Daoy (cell line): ENCODE measurements at places on chromosomes 1 and 21. TPM values are rescaled to one million over a fixed set of nuclear protein-coding genes. Genes with fewer than 3 reads are reported as not detected.

DNA sequence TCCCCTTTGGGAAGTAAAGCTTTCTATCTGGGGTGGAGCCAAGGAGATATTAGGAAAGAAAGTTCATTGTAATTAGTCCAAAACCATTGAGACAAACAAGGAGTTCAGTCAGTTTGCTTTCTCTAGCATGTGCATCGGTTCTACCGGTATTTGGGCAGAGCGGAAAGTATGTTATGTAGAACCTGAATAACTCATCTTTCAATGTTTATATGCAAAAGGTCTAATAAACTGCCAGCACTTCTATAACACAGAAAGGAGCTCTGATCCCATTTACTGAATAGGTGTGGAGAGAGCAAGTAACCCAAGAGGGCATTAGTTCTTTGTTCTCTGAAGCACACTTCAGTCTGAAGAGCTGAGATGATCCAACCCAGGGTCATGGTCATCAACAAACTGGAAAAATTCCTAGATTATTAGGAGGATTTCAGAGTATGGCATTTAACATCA, 3.5 kb downstream of the TGFB2 start:
- no peak for DNase-seq

DNA sequence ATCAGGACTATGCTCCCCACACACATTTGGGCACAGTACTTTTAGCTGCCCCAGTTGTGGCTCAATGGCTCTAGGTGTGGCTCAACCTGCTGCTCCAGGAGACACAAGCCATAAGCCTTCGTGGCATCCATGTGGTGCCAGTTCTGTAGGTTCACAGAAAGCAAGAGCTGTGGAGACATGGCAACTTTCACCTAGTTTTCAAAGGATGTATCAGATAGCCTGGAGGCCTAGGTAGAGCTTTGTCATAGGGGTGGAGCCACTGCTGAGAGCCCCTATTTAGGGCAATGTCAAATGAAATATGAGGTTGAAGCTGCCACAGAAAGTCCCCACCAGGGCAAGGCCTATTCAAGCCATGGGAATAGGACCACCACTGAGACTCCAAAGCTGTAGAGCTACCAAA, 210.5 kb downstream of the LMO4 start:
- no peak for DNase-seq

DNA sequence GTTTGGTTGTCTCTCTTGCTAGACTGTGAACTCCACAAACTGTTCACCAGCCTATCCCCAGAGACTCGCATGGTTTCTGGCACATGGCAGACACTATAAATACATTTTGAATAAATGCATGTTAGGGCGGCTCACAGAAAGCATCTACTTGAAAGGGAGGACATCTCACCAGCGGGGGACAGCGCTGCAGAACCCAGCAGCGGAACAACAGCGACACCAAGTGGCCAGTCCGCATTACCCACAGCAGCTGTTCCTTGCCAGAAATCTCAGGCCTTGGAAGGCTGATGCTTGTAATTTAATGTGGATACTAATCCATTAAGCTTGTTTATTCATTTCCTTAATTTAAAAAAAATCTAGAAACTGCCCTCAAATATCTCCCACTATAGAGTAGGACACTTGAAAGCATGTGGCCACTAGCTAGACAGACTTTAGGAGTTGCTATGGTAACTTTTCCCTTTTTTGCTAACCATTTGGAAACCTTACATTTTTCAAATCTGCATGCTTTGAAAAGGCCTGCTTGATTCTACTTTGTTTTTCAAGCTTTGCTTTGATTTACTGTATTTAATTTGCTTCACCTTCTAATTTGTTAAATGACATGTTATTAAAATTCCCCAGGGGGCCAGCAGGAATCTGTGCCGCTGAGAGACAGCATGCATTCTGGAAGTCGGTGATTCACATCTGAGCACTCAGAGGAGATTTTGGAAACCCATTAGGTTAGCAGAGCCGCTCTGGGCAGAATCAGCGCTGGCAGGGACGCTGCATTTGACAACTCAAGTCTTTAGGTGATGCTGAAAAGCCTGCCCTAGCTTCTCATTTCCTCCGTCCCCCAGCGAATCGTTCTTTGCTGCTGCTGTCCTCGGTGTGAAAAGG, 63.5 kb upstream of the SSX2IP start:
- peak; percentile 86 for DNase-seq

- no peak for DNase-seq
Observed at GRCh38 chr1:236201786-236202185, 59.4 kb downstream of the GPR137B start.

DNA sequence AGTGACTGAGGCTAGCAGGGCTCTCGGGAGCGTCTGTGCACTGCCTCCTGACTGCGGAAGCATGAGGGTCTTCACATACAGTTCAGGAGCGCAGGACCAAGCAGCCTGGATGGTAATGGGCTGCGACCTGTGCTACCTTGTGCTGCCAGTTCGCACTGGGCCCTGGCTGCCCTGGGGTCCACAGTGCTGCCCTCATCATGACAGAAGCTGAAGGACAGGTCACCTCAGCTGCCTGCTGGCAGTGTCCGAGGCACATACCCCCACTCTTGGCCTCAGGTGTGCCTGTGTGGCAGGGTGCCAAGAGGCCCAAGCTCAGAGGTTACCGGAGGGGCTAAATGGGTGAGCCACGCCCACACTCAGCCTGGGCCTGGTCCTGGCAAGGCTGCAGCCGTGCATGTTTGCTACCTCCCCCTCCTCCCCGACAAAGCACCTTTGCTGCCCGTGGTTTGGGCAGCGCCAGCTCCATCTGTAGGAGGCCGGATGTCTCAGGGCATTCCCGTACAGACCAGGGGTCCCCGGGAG, 4.4 kb downstream of the JMJD4 start:
- DNase-seq: no peak

DNA sequence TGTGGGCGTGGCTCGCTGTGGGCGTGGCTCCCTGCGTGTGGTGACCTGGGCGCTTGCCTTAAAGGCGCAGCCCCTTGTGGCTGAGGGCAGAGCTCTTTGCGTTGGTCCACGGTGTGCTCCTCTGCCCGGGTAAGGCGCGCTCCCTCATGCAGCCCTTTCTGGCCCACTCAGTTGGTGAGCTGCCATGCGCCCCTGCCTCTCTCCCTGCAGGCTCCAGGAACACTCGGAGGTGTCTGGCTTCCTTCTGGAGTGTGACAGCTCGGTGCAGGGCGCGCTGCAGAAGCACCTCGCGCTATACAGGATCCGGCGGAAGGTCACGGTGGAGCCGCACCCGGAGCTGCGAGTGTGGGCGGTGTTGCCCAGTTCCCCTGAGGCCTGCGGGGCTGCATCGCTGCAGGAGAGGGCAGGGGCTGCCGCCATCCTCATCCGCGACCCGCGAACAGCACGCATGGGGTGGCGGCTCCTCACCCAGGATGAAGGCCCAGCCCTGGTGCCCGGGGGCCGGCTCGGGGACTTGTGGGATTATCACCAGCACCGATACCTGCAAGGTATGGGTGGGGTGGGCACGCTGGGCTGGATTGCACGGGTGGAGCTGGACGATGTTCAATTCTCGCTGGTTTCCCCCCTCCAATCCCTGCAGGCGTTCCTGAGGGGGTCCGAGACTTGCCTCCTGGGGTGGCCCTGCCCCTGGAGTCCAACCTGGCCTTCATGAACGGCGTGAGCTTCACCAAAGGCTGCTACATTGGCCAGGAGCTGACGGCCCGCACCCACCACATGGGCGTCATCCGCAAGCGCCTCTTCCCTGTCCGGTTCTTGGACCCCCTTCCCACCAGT, 9.1 kb downstream of the IBA57 start:
- DNase-seq: no peak

DNA sequence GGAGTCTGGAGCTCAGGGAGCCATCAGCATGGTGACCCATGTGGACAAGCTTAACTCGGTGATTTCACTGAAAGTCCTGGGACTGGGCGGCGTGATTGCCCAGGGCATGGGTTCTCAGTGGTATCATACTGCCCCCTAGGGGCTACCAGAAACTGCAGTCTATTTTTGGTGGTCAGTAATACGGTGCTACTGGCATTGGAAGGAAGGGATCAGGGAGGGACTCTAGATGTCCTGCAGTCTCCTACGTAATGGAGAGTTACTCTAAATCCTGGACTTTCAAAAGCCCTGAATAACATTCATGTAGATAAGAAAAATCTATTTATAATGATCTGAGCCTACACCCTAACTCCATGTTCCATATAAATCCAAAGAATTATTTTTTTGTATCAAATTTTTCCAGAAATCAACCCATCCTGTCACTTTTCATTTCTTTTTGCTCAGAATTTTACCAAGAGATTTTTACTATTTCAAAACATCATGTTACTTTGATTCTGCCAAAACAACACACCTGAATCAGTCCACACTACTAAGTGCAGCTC, 37.3 kb downstream of the PABPC4 start:
- DNase-seq: peak; percentile 68

- DNase-seq: no peak
Observed at GRCh38 chr21:35641271-35642016, 418.9 kb downstream of the SETD4 start.

- DNase-seq: peak; percentile 38
Observed at GRCh38 chr1:150127868-150128267, 21.8 kb upstream of the PLEKHO1 start.

DNA sequence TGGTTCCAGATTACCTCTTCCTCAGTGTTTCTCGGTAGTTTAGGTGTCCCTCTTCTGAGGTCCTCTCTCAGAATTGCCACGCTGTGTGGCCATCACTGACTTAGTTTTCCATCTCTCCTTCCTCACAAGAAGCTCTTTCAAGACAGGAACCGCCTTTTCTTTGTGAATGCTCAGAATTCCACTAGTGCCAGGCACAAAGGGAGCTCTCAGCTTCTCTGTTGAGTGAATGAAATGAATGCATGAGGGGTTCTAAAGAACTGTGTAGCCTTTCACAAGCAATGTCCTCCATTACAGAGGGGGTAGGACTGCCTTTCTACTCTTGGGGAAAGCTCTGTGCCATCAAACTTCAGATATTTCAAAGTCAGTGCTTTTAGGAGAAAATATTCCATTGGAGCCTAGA, 546.8 kb downstream of the RWDD3 start:
- DNase-seq: no peak

DNA sequence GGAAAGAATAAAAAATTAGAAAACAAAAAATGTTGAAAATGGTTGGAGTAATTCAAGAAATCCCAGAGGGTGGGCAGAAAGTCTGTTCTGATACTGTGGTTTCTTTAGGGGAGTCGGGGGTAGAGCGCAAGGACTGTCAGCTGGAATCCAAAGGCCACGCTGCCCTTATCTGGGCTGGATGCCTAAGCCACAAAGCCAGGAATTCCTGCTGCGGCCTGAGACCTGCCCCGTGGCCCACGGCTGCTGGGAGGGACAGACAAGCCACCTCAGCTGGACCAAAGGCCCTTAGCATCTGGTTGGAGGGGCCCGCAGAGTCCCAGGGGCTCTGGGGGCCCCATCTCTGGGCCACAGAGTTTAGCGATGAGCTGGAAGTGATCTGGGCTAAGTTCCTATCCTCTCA, 60.2 kb downstream of the DMRTB1 start:
- DNase-seq: no peak

DNA sequence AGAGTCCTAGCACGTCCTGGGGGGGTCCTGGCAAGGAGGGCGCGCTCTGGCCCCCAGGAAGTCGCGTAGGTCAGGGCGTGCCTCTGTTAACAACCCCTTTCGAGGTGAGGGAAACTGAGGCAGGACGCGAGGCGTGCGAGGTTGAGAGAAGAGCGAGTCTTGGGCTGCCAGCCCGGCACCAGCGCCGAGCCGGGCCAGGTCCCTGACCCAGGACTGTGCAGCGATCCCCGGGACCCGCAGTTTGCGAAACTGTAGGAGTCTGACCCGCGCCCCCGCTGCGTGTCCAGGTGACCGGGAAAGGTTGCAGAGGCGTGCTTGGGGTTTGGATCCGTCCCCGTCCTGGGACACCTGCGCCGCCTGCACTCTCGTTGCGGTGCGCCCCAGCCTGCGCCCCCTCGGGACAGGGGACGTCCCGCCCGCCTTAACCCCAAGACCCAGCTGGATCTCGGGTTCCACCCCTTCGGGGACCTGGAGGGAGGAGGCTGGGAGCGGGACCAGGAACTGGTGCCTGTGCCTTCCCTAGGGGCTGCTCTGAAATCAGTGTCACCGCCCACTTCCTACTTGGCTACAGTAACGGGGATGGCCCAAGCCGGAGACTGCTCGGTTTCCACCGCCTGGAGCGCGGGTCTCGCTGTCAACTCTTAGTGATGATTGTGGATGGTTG, 493 bp downstream of the DISC1 start:
- peak; percentile 58 for DNase-seq

GRCh38 chr1:183776731-183777130, 28.2 kb upstream of the RGL1 start:
- no peak for DNase-seq

- DNase-seq: no peak
Observed at GRCh38 chr21:46226920-46227599, 1.5 kb downstream of the LSS start.

DNA sequence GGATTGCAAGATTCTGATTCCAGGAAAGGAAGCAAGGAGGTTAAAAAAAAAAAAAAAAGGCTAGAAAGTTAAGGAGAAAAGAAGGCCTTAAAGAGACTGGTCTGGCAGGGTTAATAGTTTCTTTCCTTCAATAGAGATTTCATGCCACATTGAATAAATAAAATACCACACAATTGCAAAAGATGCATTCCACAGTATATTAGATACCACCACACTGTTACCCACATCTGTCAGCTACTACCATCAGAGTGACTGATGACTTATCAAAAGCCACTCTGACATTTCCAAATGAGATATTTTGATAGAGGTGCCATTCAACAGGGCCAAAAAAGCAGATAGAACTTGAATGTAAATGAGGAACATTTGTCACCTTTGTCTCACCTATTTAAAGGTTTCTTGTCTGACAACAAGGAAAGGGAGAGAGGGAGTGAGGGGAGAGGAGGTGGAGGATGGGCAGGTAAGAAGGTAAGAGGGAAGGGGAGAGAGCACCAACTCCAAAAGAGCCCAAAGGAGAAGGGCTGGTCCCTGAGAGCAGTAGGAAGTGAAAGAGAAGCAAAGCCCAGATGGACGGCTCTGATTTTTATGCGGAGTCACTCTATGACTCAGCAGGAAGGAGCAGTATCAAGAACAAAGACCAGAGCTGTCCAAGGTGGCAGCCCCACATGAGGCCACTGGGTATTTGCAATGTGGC, 38.3 kb downstream of the LRRN2 start:
- peak; percentile 83 for DNase-seq

Gene L1TD1
- total RNA-seq: not detected in 2 replicates

Gene TSPAN1
- total RNA-seq: 2.7 TPM in 1 of 2 replicates, not detected in the other

Gene REG4
- total RNA-seq: not detected in 2 replicates

Gene CELA3B
- not detected in 2 replicates for total RNA-seq

Gene C1orf94
- total RNA-seq: 0.06 TPM in 1 of 2 replicates, not detected in the other

Gene AIM2
- total RNA-seq: 3.9 and 5.3 TPM in 2 replicates

Gene BTF3L4
- 119 and 127 TPM in 2 replicates for total RNA-seq

Gene RNF207
- 6.2 and 11.7 TPM in 2 replicates for total RNA-seq

Gene BRDT
- not detected in 2 replicates for total RNA-seq

Gene RASAL2
- total RNA-seq: 6.2 and 12.2 TPM in 2 replicates

Gene SERPINC1
- not detected in 2 replicates for total RNA-seq

Gene SLC5A9
- total RNA-seq: not detected in 2 replicates

Gene ATP8B2
- 31.6 and 41.7 TPM in 2 replicates for total RNA-seq

Gene TDRD5
- total RNA-seq: 0.03 and 0.34 TPM in 2 replicates

Gene FAM43B
- 0.29 TPM in 1 of 2 replicates, not detected in the other for total RNA-seq
